ENCODE measurements at places on chromosomes 16 and 17.

GRCh38 chr16:72753881-72754280, 294.0 kb downstream of the ZFHX3 start:
- DNase-seq, result no peak

DNA sequence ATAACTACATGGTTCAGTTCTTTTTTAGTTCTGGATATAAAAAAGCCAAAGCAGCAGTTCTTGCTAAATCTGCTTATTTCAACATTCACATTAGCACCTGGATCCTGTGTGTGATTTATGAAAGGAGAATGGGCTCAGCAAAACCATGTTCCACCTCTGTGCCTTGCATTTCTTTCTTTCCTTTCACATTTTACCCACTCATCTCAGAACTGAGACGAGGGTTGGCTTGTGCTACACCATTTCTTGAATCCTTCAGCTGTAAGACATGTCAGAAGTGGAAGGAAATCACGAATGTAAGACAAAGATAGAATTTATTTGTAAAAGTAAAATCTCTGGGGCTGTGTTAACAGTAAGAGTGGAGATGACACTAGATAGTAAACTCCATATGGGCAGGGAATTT, 1.2 kb upstream of the UTP6 start:
- DNase-seq, result no peak

DNA sequence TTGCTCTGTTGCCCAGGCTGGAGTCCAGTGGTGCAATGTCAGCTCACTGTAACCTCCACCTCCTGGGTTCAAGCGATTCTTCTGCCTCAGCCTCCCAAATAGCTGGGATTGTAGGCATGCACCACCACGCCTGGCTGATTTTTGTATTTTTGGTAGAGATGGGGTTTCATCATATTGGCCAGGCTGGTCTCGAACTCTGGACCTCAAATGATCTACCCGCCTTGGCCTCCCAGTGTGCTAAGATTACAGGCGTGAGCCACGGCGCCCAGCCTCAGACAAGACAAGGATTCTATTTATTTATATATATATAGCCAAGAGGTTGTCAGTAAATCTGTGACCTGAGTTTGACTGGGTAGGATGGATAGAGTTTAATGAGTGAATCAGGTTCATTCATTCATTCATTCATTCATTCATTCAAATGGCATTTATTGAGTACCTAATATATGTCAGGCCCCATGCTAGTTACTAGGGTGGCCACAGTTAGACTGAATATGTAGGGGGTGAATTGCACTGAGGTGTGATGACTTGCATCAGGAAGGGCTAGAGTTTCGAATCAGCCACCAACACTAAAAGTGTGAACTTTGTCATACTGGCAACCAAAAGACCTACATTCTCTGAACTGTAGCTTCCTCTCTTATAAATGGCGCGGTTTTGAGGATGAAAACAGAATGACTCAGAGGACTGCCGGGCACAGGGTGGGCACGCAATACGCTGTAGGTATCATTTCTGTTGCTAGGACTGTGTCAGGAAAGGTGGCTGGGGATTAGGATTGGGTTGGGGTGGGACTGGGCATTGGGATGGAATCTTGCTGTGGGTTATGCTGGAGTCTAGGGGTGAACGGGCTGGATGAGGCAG, 37.8 kb downstream of the ITGAE start:
- no peak for DNase-seq

- DNase-seq, result no peak
These were observed 13.9 kb downstream of the ERN2 start for GRCh38 chr16:23699100-23699499.

DNA sequence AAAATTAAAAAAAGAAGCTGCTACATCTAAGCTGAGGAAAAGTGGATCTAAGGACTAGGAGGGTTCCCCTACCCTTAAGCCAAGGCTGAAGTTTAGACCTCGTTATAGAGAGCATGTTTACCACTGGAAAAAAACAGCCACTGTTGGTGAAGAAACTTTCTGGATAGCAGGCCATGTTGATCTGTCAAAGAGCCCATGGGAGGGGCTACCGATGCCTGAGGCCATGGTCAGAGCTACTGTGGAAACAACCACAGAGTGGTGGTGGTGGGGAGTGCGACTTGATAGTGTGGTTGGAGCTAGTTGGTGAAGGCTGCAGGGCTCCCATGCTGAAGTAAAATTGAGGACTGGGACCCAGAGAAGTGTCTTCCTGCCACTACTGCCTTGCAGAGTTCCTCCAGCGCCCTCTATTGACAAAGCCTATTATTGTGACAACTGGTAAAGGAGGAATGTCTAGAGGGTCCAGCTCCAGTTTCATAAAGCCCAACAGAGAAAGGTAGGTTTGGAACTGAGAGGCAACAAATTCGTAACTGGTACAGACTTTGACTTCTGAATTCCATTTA, 12.7 kb upstream of the FAM20A start:
- DNase-seq, result no peak

DNA sequence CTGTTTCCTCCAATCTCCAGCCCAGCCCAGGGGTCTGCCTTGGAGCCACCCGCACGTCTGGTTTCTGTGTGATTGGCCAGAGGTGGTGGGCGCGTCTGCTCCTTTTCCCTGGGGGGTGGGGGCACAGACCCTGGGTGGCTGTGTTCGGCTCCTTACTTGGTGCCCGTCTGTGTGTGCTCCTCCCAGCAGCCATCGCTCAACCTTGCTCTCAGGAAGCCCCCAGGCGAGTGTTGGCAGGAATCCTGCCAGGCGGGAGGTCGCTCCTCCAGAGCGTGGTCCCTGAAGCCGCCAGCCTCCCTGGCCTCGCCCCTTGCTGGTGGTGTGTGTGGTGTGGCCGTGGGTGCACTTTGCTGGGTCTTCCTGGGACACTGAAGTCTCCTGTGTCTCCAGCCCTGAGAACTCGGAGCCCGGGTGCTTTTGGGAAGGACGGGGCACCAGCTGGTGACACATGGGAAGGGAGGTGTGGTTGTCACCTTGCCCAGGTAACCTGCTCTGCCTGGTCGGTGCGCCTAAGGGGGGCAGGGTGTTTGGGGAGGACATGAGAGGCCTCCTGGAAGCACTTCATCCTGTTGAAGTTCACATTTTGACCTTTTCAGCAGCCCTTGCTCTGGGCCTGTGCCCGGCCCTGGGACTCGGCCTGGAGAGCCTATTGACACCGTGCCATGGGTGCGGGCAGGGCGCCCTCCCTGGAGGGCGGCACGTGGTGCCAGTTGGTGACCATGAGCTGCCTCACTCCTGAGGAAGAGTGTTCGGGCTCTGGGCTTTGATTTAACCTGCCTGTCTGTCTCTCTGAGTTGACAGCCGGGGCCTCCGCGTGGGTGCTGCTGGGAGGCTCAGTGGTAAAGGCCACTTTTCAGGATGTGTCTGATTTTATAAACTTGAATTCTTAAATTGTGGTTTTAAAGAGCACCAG, 49.0 kb upstream of the ZNF750 start:
- no peak for DNase-seq

DNA sequence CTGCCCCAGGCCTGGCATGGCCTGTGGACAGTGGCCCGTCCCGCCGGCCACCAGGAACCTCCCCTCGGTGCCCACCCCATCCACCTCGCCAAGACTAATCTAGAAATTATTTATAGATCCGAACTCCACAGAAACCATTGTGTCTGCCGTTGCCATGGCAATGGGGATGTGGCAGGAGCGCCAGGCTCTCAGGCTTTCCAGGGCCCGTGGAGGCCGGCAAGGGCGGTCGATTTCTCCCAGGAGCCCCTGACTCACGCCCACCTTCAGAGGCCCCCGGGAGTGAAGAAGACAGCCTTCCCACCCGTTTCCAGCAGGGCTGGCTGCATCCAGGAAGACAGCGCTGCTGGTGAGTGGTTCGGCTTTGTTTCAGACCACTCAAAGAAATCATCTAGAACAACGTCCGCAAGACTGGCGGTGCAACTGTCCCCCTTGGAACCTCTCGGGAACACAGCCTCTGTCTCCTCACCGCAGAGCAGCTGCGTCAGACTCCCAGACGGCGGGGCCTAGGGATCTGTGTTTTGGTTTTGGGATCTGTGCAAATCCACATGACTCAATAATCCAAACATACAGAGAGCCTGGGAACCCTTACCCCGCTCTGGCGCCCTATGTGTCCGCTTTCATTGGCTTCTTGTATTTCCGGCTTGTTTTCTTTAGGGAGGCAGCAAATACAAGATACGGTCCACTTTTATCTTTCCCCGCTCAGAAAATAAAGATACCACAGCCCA, 48.5 kb upstream of the ZCCHC14 start:
- DNase-seq, result no peak

DNA sequence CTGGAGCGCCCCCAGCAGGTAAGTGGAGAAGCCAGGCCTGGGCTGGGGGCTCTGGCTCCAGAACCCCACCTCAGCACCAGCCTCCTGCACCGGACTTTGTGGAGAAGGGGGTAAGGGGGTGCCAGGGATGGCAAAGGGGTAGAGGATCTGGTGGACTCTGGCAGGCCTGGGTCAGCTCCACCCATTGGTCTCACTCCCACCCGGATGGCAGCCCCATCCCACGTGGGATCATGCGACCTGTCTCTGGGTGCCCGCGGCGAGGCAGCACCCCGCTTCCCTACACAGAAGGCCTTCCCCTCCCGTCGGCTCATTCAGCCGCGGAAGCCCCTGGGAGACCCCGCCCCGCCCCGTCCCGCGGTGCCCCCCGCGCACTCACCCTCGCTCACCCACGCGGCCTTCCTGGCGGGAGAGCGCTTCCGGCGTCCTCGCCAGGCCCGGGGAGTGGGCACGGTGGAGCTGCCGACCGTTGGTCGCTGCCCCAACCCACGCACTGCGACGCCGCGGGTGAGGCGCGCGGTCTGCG, 498 bp upstream of the PLEKHG4 start:
- no peak for DNase-seq

DNA sequence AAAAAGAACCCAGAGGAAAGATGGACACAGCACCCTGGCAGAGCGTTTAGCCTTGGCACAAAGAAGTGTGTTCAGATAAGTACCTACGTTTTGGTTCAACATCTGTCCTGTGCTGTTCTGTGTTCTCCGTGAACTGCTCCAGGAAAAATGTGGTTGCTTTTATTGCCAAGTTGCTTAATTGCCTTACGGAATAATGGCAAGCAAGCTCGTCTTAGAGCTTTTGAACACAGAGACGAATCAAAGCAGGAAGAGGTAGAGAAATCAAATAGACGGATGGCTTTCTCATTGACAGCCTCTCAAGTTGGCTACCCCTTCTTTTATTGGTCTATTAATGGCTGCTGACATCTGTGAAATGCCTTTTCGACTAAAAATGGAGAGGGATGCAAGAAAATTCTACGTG, 911.1 kb upstream of the EEF2KMT start:
- DNase-seq, result no peak

GRCh38 chr17:13003454-13003851, 14.4 kb downstream of the ELAC2 start:
- DNase-seq, result no peak

GRCh38 chr17:14381606-14382005, 80.7 kb downstream of the HS3ST3B1 start:
- DNase-seq, result no peak

- no peak for DNase-seq
These were observed 56.8 kb downstream of the BEAN1 start for GRCh38 chr16:66483689-66484452.

- no peak for DNase-seq
These were observed 32.1 kb upstream of the JPT2 start for GRCh38 chr16:1645914-1646525.

Measured in vagina (tissue), 2 donors.